ENCODE measurements at places on chromosomes 12 and 14.

DNA sequence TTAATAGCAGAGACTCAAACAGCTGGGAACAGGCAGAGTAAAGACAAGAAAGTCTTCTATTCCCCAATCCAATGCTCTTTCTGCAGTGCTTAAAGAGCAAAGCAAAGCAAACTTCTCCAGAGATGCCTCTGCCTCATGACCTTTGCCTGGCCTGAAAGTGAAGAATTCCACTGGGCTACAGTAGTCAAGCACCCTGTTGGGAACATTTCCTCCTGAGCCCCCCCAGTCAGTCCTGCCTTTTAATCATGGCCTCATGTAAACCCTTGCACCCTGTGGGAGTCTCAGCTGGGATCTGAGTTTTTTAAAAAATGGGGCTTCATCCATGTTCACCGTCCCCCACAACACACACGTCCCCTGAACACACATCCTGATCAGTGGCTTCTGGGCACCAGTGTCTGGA, 62.7 kb upstream of the TSPAN11 start:
- DNase-seq = no peak

GRCh38 chr14:22978981-22979671, 3.2 kb downstream of the AJUBA start:
- no peak for DNase-seq

DNA sequence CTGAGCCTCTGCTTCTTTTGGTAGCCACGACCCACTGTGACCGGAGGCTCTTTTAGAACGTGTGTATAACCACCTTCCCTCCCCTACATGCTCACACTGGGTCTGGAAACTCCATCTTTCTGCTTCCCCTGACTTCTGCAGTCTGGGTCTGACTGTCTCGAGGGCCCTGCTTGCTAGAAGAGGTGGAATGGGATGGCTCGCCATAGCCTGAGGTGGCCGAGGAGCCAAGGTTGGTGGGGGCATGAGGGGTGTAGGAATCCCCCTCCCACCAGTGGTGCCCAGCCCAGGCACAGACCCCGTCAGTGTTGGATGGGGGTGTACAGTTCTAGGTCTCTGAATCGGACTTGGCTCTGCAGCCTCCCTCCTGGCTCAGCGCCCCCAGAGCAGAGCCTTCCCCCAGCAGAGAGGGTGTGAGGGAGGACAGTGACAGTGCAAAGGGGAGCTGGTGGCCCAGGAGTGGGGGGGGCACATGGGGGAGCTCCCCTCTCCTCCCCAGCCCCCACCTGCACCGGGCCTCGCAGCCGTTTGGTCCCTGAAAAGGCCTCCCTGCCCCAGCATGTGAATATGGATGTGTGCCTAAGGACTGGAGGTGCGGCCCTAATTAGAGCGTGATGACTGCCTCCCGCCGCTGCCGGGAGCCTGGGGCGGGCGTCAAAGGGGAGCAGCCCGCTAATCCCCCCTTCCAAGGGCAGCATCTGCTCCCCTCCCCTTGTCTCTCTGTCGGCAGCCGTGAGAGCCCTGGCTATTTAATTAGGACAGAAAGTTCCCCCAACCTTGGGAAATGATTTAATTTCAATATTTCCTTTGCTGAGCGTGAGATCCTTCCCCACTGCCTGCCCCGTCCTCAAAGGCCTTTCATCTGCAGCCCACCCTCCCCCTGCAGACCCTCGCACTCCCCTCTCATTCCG, 196.2 kb upstream of the C14orf180 start:
- DNase-seq = no peak

- no peak for DNase-seq
These were observed 4.2 kb downstream of the RARG start for GRCh38 chr12:53227836-53228235.

DNA sequence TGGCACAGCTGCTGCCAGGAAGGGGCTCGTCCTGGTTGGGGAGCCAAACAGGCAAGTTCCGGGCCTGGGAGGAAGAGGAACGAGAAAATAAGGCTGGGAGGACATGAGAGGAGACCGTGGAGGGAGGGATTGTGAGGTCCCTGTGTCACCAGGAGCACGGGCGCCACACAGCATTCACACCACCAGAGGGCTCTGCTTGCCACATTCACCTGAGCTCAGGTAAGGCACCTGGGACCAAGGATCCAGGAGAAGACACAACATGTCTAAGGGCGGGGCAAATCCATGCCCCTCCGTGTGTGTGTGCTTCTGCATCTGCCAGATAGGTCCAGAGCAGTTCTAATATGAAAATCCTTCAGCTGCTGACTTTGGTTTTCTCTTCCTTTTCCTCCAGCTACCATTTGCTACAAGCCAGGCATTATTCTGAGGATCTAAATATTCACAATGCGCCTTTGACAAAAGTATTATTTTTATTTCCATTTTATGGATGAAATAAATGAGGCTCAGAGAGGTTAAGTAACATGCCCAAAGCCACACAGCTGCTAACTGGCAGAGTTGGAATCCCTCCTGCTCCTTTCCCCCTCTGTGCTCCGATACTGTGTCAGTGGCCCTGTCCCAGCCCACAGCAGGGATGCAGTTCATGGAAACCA, 14.6 kb downstream of the RAPGEF3 start:
- DNase-seq = no peak

DNA sequence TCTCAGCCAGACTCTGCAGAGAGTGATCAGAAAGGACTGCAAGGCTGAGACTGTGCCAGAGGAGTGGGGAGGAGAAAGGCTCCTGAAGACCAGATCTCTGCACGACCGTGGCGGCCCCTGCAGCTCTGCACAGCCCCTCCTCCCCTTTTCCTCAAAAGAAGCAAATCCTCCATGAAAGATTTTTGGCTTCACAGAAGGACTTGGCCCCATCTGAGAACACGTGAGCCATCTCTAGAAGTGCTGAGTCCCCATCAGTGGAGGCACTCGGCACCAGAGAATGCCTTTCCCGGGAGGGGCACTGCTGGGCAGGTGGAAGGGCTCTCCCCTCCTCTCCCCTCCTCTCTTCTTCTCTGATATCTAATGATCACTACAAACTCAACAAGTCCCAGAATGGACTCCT, 6.8 kb downstream of the FIGNL2 start:
- DNase-seq = no peak

- DNase-seq = peak; percentile 69
These were observed 168.2 kb downstream of the ZFP36L1 start for GRCh38 chr14:68624541-68625220.

GRCh38 chr14:32102152-32102787, 25.2 kb downstream of the ARHGAP5 start:
- DNase-seq = no peak

- DNase-seq = peak; percentile 67
These were observed 108.6 kb downstream of the VRK1 start for GRCh38 chr14:96905825-96906224.

GRCh38 chr14:85617791-85618190, 87.8 kb downstream of the FLRT2 start:
- DNase-seq = no peak

DNA sequence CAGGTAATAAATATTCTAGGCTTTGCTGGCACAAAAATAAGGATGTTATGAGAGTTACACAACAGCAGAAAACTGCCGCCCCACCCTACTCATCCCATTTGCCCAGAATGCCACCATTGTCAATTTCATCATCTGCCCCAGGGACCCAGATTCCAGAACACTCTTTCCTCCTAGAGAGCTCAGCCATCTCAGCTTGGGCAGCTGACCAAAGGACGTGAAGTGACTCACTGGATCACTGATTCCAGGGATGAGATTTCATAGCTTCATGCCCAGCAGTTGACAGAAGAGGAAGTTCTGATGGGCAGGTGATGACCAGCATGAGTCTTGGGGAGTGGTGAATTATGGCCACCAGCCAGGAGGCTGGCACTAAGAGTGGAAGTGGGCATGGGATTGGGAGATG, 450.3 kb downstream of the RMST start:
- DNase-seq = no peak

- DNase-seq = no peak
These were observed 27.2 kb downstream of the JDP2 start for GRCh38 chr14:75454963-75455546.

DNA sequence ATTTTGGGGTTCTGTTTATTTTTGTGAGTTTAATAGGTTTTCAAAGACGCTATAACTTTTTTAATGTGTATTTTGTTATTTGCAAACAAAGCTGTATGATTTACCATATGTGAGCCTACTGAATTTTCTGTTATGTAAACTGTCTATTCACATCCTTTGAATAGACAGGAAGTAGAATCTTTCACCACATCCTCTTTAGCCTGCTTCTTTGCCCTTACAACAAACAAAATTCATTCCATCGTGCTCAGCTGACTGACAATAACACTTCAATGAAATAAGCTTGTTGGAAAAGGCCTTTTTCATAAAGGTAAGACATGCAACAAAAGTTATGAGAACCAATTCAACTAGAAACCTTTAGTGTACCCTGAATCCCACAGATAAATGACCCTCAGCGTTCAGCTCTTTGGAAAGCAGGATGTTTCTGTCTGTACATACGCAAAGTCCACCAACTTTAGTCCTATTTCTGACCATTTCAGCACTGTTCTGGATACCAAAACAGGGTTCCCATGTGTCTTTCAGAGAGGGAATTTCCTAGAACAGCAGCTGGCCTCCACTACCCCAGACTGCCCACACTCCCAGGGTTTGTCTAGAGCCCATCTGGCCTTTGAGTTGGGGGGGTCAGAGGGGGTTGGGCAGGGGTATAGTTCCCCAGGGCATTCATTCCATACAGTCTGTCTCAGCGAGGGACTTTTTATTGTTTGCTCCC, 71.3 kb downstream of the DUSP6 start:
- DNase-seq = peak; percentile 8

- DNase-seq = no peak
These were observed 36.1 kb downstream of the TMCC3 start for GRCh38 chr12:94614288-94614721.

- no peak for DNase-seq
These were observed 286.3 kb downstream of the BTG1 start for GRCh38 chr12:91859347-91859746.

- DNase-seq = peak; percentile 91
These were observed 17.1 kb upstream of the OR10P1 start for GRCh38 chr12:55619354-55620138.

DNA sequence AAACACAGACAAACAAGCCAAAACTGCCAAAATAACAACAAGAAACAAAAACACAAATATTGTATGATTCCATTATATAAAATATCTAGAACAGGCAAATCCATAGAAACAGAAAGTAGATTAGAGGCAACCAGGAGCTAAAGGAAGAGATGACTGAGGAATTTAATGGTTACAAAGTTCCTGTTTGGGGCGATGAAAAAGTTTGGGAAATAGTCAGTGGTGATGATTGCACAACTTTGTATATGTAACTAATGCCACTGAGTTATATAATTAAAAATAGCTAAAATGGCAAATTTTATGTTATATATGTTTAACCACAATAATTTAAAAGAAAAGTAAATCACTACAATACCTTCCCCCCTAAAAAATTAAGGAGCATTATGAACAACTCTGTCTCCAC, 24.5 kb downstream of the GNPTAB start:
- peak; percentile 68 for DNase-seq

DNA sequence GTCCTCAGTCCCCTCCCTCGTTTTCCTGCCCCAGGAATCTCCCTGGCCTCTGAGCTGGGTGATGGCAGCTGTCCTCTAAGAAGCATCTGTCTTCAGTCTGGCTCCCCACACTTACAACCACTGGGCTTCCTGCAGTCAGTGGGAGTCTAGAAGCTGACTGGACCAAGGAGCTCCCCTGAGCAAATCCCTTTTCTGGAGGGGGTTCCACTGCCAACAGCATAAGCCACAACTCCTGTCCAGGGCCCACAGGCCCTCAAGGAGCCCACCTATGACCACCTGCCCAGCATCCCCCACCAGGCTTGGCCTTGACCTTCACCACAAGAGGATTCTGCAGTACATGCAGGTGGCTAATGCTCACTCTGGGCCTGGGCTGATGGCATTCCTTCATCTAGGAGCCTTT, 4.1 kb downstream of the RDH16 start:
- no peak for DNase-seq

DNA sequence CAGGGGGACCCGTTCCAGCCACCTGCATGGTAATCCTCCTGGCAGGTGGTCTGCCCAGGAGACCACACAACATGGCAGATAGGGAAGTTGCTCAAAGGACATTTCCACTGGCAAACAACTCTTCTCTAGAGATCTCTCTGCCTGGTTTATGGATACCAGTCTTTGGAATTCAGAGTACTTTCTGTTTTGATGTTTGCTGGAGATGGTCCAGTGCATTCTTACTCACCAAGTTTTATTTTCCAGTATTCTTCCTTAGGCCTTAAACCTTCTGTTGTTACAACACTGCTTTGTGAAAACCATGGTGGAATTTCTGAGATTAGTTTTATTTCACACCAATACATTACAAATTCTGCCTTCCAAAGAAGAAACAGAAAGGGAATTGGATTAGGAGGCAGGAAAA, 428.3 kb downstream of the FUT8 start:
- DNase-seq = no peak

GRCh38 chr14:102727336-102728095, 49.7 kb upstream of the TRAF3 start:
- DNase-seq = no peak

DNA sequence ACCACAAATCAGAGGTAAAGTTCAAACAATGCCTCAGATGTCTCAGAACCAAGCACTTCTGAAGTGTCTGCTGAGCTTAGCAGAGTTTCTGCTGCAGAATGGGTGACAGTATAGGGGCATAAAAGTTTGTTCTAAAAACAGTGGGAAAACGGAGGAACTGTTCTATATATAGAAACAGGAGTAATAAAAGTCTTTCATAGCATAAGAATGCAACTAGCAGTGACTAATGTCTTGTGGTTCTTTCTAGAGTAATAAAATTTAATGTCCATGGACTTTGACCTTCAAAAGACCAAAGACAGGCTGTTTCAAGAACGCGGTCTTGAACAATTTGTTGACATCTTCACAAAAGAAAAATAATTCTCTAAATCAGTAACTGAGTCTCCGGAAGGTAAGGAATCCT, 107.5 kb upstream of the FAR2 start:
- no peak for DNase-seq

GRCh38 chr14:92937051-92937937, 14.3 kb downstream of the CHGA start:
- no peak for DNase-seq

DNA sequence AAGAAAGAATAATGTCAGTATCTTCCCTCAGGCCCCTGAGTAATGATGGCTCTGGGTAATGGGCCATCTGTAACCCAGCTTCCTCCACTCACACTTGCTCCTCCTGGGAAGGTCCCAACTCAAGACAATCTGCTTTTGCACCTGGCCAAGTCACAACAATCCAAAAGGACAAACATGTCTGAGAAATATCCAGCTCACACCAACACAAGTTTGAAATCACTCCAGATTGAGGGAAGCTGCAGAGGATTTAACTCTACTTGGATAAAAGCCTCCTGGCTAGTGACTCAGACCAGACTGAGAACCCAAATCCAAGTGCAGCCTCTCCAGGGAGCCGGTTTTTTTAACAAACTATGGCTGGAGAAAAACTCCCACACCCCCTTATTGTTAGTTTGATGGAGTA, 34.2 kb downstream of the RTRAF start:
- DNase-seq = no peak

All from CD14-positive monocyte (primary cell).